H1 (cell line): ENCODE measurements at places on chromosomes 1 and 21. TPM values are rescaled to one million over a fixed set of nuclear protein-coding genes. Genes with fewer than 3 reads are reported as not detected.

ADCY10 gene
- total RNA-seq = not detected in 2 replicates

POU3F1 gene
- 10.8 and 11.6 TPM in 2 replicates for total RNA-seq

VN1R5 gene
- not detected in 2 replicates for total RNA-seq

- no peak for DNase-seq
Measured at GRCh38 chr21:14678973-14679574, 133.0 kb upstream of the SAMSN1 start.

DNA sequence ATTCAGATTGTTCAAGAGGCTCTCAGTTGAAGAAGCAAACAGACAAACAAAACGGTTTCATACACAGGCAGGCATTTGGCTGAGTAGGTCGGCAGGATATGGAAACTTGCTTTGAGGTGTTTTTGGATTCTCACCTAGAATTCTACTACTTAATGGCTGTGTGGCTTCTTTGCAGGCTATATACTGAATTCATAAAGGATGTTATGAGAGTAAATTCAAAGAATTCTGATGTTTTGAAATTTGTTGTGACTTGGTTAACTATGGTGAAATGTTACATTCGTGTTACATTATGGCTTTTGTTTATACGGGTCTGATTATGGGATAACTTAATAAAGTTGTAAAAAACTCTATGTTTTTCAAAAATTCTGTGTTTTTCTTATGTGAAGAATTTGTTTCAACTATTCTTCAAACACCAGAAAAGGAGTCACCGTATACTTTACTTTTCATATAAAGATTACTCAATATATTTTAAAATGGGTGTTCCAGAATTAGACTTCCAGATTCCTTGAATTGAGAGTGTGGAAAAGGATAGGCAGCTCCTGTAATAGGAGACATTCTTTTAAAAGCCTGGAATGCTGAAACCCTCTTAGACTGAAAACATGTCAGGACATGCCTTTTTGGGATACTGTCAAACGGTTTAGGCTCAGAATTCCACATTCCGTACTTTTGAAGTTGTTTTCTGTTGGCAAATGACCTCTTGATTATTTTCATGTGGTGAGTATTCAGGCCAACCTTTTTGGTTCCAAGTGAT lies 8.2 kb upstream of the IRF2BP2 start:
- DNase-seq = no peak

DNA sequence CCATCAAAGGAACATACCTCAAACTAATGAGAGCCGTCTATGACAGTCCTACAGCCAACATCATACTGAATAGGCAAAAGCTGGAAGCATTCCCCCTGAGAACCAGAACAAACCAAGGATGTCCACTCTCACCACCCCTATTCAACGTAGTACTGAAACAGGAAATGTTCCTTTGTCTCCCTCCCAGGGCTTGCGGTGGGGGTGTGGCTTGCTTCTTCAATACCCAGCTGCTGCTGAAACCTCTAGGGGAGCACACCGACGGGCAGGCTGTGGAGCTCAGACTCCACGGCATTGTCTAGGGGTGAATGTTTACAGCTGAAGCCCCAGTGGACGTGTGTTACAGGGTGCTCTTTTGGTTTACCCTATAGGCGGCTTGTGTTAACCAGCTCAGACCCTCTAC lies 30.5 kb upstream of the B3GALT2 start:
- peak; percentile 9 for DNase-seq

PADI1 gene
- 0.30 and 0.33 TPM in 2 replicates for total RNA-seq

GRCh38 chr21:42061195-42061985 lies 9.7 kb upstream of the UMODL1 start:
- DNase-seq = no peak

GRCh38 chr1:99643021-99643779 lies 2.7 kb upstream of the PALMD start:
- no peak for DNase-seq
